ENCODE measurements at places on chromosomes 1 and 21.

DNA sequence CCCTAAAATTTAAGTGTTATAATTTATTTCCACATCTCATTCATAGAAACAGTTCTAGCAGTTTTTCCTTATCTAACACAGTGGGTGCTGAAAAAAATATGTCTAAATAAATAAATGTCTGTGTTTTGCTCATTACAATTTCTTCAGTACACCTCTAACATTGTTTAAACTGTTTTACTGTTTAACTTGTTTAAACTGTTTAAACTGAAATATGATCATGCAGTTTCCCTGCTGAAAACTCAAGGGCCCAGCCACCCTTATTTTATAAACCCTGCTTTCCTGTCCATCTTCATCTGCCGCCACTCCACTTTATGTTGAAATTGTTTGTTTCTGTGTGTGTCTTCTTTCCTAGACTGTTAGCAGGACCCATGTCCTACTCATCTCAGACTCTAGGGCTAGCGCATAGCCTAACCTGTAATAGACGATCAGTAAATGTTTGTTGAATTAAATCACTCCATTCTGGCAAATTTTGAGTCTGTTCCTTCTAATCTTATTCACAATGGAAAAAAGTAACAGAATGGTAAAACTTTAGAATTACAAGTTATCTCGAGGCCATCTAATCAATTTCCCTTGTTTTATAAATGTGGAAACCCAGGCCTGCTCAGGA lies 9.4 kb upstream of the PIK3C2B start:
- DNase-seq: no peak

DNA sequence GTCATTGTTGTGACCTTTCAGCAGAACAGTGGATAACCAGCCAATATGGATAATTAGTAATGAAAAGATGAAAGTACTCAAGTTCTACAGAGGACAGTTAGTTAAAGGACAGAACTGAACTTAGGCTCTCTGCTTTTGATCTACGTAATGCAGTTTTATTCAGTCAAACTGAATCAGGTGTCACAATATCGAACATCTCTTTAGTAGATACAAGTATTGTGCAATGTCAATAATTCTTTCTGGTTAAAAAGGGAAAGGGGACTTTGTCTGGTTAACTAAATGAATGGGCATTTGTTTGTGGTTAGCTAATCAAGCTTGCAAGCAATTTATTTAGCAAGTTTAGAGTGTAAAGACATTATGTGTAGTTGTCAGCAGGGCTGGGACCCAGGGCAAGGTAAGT lies 562.2 kb upstream of the PTBP2 start:
- DNase-seq: no peak

GRCh38 chr1:81023187-81023724 lies 777.5 kb upstream of the ADGRL2 start:
- no peak for DNase-seq

- DNase-seq: no peak
These were observed 182.3 kb downstream of the BARHL2 start for GRCh38 chr1:90534663-90535295.

DNA sequence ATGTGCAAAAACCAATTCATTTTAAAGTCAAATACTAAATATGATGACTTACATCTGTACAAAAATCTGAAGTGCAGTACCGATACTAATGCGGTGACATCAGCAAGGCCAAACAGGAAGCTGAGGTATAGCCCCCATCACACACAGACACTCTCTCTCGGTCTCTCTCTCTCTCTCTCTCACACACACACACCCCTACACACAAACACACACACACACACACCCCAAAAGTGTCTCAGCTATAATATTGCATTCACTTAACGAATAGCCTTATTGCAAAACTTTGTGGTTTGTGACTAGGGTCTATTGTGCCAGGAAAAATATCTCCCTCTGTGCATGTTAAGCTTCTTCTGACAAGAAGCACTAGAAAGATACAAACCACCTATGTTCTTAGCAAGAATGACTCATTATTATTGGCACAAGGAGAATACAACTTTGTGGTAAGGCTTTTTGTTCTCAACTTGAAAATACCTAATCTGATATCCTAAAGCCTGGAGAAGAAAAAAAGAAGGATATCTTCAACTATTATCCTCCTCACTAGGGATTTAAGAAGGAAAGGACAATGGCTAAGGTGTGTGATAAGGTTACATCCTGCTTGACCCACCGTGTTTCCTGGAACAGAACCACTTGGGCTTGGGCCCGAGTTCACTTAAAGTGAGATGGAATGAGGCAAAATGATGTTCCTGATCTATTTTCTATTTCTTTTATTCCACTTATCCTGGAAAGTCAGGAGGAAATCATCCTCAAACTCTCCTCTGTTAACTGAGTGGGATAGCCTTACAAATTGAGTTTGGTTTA lies 107.1 kb downstream of the NIBAN1 start:
- no peak for DNase-seq

GRCh38 chr1:206111271-206111927 lies 5.8 kb downstream of the AVPR1B start:
- DNase-seq: no peak

DNA sequence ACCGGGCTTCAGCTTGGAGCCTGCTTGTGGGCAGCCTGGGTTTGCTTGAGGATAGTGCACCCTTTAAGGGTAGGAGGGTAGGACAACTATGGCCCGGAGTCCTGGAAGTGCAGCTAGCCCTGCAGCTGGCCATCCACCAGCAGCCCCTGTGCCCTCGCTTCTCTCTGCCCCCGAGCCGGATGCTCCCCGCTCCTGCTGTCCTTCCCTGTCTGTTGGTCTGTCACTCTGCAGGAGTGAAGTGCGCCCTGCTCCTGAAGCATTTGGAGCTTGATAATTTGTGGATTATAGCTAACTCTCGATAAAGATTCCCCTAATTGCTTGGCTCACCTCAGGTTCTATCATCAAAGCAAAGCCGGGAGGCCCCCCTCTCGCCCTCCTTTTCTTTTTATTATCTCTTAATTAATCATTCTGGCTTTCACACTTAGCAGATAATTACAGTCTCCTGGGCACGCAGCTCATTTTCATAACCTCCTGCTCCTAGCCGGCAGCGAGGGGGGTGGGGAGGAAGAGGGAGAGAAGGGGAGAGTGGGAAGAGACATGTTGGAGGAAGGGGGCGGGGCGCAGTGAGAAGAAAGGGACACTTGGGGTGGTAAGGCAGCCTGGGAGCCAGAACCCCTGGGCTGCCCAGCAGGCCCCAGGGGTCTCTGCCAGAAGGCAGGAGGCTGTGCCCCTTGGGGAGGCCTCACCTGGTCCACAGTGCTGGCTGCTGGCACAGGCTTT lies 14.4 kb downstream of the KIRREL1 start:
- DNase-seq: no peak

DNA sequence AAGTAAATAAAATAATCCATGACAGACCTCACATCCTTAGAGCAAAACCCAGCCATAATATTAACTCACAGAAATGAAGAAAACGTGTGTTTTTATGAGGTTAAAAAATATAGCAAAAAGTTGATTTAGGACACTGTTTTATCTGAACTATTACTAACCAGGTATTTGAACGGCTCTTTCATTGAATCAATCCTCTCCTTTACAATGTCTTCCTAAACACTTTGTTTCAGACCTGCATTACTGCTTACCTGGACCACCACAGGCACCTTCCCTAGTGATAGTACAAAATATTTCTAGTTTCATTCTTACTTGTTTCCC lies 25.0 kb downstream of the TBX15 start:
- no peak for DNase-seq

- DNase-seq: no peak
These were observed 164.6 kb downstream of the PLPP3 start for GRCh38 chr1:56414728-56415224.

- DNase-seq: no peak
These were observed 8.6 kb downstream of the RO60 start for GRCh38 chr1:193068013-193068412.

Data from stimulated activated CD4-positive, alpha-beta T cell treated with anti-CD3 and anti-CD28 coated beads, Interleukin-1b, Interleukin-23, amount 100 ng/mL, for 24 hours (primary cell).